ENCODE measurements at places on chromosomes 11 and 22.
A peak's percentile ranks its signal among the peaks of the same experiment; 100 is the strongest.

DNA sequence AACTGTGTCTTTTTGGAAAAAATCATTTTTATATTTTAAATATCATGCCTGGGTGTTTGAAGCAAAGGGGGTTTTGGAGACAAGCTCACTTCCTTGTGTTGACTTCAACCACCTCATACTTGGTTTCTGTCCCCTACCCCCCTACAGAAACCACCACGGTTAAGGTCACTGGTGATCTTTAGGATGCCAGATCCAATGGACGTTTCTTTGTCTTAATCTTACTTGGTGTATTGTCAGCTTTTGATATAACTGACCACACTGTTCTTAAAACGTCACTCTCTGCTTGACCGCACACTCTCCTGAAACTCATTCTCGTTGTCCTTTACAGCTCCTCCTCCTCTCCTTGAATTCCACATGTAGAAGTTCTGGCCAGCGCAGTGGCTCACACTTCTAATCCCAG lies 34.8 kb upstream of the SWAP70 start:
- no peak for DNase-seq

DNA sequence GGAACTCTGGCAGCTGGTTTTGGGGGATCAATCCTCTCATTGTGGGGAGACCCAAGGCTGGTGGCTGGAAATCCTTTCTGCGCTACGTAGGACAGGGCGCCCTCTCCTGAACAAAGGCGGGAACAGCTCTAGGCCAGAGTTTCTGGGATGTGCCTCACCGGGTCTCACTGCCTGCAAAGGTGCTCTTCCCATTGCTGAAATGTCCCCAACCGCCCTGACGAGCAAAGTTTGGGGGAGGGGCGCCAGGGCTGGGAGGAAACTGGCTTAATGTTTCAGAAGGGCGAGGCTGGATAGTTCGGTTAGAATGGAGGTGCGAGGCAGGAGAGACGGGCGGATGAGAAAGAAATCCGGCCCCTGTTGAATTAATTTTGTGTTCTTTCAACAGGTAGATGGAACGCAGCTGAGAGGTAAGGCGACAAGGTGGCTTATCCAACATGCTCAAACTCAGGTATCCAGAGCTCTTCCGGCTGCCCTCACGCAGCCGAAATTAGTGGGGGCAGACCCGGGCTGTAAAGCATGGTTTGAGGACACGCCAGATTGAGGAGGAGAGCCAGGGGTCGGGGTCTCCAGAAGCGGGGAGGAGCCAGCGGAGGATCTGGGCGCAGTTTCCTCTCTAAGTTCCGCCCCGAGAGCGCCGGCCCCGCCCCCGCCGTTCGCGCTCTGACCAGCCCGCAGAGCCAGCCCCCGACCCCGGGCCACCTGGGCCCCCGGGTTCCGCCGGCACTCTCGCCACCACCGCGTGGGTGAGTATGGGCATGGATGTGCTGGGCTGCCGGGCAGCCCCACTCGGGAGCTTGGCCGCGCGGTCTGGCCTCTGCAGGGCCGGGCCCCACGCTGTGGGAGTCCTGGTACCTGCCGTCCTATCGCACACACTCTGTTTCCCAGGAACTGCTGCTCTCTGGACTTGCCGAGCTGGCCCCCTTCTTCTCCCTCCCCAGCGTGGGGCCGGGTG lies at the start of gene PGAP2:
PGAP2 (plus strand) TSS at position 652 of the 952 bp plus-strand sequence. CDS start 2,700 bp downstream, outside the sequence.
- no peak for DNase-seq

DNA sequence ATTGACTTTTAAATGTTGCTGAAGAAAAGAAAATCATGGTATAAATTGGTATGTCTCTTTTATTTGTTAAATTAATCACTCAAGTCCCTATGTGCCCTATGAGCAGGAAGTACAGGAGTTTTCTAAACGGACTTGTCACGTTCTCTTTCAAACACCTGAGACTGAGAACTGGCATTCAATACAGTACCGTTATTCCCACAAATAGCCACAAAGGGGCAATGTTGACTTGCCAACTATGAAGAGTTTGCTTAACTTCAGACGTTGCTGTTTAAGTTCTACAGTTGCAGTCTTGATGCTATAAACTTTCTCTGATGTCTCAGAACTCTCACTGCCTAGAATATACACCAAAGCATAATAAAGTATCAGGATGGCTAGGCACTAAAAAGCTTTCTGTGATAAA lies 7.6 kb downstream of the OR56A1 start:
- DNase-seq, result no peak

DNA sequence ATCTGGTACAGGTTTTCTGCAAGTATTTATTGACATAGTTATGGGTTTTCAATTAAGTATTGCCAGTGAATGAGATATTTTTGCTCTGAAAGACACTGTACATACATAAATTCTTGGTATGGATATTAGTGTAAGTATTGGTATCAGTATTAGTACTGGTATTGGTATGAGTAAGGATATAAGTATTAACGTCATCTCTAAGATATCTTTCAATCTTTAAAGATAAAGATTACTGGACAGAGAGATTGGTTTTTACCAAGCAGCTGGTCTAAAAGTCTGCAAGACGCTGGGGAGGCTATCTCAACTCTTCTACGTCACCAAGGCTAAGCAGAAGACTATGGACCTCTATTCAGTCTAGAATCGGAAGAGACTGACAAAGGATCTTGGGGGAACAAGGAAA lies 234.5 kb downstream of the NXPE2 start:
- DNase-seq, result no peak

DNA sequence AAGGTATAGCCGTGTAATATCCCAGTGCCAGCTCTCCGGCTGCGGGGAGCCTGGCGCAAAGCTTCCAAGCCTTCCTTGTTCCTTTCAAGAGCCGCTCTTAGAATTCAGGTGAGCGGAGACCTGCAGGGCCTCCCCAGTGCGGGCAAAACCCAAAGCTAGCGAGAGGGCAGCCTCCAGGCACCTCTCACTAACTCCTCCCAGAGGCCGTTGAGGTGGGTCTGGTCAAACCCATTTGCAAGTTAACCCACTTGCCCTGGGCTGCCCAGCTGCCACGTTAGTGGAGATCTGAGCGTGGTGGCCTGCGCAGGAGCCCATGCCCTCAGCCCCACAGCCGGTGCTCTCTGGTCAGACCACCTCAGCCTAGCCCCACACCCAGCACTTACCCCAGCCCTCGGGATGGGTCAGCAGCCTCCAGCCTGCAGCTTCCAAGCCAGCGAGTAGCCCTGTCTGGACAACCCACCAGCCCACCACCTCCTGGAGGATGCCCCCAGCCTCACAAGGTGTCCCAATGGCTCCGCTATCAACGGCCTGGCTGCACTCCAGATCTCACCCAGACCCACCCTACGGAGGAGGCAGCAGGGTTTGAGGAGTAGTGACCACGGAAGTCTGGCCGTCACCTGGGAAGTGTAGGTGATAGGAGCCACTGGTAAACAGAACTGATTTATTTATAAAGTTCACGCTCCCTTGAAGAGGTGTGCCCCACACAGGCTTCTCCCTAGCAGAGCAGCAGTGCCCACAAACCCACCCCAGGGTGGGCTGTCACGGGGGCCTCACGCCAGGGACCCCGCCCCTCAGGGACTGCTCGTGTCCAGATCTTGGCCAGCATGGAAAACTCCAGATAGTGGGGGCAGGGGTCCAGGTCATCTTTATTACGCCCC lies 2.3 kb downstream of the ASCL2 start:
- DNase-seq, result no peak

GRCh38 chr11:116653206-116653605 lies 119.6 kb downstream of the BUD13 start:
- DNase-seq, result no peak

- DNase-seq, result peak; percentile 74
Observed at GRCh38 chr11:121722431-121723245, 269.9 kb upstream of the SORL1-AS1 start.

DNA sequence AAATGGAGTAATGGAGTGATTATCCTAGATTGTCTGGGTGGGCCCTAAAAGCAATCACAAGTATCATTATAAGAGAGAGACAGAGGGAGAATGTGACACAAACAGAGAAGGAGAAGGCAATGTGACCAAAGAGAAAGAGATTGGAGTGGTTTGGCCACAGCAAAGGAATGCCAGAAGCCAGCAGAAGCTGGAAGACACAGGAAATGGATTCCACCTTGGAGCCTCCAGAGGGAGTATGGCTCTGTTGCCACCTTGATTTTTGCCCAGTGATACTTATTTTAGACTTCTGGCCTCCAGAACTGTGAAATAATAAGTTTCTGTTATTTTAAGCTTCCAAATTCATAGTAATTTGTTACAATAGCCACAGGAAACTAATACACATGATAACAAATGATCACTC lies 36.8 kb upstream of the OR5P2 start:
- DNase-seq, result no peak

DNA sequence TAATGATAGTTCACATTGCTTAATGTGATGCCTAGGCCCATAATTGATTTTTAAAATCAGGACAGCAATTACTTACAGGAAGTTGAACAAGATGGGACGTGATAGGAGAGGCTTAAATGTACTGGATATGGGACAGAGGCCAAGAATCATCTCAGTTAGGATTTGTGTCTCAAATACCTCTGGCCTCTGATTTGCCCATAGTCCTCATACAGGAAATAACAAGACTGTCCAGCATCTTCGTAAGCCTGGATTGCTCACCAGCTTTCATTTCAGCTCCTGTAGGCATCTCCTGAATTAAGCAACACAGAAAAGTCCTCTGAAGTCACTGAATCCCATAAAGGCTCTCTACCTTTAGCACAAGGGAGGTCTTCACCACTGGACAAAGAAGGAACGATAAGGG lies at the start of gene MRGPRX3:
MRGPRX3 (plus strand) TSS at position 231 of the 400 bp plus-strand sequence. CDS start 4,632 bp downstream, outside the sequence.
- no peak for DNase-seq

DNA sequence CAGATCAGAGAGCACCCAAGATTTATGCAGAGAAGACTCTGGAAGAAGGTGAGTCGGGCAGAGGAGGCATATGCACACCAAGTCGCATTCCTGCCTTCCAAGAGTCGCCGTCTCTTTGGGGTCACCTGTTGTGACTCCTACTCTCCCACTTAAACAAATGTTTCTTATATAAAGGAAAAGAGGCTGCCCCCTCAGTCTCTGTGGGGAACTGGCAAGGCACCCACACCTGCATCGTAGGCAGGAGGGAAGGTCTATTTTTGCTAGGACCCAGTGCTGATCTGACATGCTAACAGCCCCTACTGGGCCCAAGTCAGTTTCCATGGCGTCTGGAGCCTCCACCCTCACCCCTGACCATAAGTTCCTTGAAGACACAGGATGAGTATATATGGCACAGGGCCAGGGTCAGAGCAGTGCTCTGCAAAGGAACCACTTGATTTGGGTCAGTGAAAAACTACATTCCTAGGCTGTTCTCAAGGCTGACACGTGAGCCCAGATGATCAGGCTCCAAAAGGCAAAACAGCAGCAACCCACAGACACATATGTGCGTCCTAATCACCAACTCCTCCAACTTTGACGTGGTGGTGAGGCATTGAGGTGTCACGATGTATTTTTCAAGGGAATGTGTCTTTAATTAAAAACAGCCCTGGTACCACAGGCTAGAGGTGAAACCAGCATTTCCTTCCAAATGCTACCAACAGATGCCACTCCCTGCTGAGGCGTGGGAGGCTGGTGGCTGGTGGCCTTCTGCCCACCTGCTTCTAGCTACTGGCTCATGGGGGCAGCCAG lies 55.6 kb upstream of the CSNK2A3 start:
- no peak for DNase-seq

DNA sequence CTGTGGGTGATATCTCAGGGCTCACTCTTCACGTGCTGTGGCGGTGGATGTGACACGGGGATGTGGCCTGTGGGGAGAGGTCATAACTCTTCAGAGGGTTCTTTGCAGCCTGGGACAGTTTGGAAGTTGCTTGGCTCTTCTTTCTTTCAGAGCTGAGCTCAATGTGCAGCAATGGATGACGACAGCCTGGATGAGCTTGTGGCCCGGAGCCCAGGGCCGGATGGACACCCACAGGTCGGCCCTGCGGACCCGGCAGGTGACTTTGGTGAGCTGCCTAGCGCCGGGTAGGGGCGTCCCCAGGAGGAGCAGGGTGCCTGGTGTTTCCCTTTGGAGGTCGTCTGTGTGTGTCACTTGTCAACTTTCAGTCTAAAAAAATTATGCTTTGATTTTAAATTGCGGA lies 5.1 kb downstream of the PHRF1 start:
- no peak for DNase-seq

DNA sequence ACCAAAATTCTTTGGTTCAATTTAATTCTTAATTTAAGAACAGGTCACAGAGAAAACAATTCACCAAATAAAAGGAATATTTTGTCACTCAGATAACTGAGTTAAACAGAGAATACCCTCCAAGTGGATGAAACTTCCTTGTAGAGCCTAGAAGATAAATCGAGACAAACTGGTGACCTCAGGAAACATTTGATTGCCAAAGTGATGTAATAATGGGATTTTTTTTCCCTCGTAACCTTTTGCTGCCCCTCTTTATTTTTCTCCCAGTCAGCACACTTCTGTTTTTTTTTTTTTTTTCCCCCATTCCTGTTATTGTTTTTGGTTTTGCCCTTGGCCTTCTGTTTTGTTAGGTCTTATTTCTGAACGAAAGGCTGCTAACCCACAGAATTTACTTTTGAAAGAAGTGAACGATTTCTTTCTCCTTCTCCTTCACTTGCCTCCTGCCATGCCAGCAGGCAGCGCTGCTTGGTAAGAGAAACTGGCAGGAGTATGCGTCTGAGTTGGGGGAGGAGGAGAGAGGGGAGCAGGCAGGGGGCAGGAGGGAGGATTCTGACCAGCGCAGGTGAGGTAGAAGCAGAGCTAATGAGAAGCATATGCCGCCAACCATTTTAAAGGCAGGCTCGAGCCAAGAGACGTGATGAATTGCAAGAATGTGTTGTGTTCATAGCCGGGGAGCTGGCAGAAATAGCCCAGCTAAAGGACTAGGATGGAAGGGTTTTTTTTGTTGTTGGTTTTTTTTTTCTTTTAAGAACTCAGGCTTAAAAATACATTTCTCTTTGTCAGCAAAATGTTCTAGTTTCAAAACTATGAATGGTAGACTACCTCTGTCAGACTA lies 121.9 kb upstream of the MTMR2 start:
- peak; percentile 59 for DNase-seq

- no peak for DNase-seq
Observed at GRCh38 chr11:29293825-29294224, 723.0 kb downstream of the KCNA4 start.

DNA sequence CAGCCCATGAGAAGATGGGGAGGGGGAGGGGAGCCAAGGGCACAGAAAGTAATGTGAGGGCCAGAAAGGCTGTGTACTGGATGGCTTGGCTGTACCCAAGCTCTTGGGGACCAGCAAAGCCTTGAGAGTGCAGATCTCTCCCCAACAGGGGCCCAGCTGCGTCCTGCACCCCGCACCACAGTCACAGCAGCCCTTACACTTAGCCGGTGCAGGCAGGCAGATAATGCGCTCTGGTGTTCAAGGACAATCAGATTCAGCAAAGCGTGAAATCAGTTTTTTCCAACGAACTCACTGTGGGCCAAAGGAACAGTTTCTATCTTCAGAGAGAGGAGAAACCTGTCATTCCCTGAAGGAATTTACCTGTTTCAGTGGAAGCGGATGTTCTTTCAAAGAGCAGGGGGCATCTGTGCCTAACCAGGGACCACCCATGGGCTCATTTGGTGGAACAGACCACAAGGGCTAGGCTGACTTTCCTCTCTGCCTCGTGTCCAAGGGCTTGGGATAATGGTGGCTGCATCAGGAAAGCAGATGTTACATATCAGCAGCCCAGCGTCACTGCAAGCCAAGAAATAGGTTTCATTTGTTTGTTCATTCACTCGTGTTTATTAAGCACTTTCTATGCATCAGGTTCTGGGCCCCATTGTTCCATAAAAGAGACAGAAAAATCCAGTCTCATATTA lies 81.2 kb upstream of the SPON1 start:
- no peak for DNase-seq

GRCh38 chr11:65593518-65594414 lies 1.8 kb downstream of the KCNK7 start:
- DNase-seq, result no peak

- DNase-seq, result no peak
Observed at GRCh38 chr11:111450480-111451320, 61.5 kb downstream of the BTG4 start.
